8988T (cell line): ENCODE measurements at places on chromosomes 7 and 10.

- DNase-seq, result no peak
Measured at GRCh38 chr7:39589323-39590111, 23.3 kb downstream of the YAE1 start.

DNA sequence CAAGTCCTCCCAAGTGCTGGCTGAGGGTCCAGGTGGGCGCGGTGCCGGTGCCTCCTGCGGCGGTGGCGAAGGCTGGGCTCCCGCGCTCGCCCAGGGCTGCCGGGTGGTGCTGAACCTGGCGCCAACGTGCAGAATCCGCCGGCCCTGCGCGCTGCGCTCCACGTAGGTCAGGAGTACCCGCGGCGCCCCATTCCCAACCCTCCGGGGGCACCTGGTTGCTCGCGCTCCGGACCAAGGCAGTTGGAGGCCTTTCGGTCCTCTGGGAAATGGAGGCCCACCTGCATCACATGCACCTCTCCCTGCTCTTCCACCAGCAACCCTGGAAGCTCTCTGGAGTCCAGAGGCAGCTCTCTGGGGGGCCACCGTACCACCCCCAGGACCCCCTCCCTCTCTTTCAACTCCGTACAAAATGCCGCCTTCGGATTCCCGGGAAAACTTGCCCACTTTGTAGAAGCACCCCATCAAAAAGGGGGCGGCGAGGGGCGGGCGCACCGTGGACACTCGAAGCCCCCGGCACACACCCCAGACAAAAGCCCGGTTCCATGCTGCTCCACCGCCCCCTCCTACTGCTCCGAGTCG, 745 bp downstream of the SLC16A9 start:
- peak; percentile 41 for DNase-seq

DNA sequence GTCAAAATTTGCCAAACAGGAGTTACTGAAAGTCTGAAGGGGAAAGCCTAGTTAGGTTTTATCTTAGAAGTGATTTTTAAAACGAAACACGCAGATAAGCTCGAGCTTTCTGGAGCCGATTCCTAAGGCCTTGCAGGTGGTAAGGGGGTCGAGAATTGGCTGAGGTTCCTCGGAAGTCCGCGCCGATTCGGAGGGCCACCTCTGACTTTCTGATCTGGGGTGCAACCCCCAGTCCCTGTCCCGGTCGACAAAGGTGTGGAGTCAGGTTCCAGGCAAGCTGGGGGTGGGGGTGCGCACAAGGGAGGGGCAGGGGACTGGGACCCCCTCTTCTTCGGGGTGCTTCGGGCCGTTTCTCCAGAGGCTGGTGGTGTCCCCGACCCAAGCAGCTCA, 701 bp upstream of the CUL1 start:
- DNase-seq, result no peak

- DNase-seq, result no peak
Measured at GRCh38 chr7:72785166-72785955, 42.6 kb downstream of the TYW1B start.

GRCh38 chr7:27161214-27161720, 4.1 kb downstream of the HOXA9 start:
- DNase-seq, result no peak

- no peak for DNase-seq
Measured at GRCh38 chr10:102511583-102512274, 8.0 kb downstream of the SUFU start.

DNA sequence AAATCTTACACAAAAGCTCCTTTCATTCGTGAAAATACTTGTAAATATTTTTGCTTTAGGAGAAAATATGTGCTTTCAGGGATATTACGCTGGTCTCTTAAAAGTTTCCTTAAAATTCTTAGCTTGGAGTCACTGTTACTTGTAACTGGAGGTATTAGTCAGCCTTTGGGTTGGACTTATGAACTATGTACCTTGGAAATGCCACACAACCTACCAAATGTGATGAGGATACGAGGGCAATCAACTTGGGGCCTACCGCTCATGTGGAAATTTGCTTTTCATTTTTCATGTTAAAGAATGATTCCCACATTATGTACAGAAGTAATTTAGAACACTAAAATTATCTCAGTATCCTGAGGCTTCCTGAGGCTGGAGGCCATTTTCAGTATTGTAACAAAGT, 23.1 kb downstream of the SPAM1 start:
- DNase-seq, result no peak

DNA sequence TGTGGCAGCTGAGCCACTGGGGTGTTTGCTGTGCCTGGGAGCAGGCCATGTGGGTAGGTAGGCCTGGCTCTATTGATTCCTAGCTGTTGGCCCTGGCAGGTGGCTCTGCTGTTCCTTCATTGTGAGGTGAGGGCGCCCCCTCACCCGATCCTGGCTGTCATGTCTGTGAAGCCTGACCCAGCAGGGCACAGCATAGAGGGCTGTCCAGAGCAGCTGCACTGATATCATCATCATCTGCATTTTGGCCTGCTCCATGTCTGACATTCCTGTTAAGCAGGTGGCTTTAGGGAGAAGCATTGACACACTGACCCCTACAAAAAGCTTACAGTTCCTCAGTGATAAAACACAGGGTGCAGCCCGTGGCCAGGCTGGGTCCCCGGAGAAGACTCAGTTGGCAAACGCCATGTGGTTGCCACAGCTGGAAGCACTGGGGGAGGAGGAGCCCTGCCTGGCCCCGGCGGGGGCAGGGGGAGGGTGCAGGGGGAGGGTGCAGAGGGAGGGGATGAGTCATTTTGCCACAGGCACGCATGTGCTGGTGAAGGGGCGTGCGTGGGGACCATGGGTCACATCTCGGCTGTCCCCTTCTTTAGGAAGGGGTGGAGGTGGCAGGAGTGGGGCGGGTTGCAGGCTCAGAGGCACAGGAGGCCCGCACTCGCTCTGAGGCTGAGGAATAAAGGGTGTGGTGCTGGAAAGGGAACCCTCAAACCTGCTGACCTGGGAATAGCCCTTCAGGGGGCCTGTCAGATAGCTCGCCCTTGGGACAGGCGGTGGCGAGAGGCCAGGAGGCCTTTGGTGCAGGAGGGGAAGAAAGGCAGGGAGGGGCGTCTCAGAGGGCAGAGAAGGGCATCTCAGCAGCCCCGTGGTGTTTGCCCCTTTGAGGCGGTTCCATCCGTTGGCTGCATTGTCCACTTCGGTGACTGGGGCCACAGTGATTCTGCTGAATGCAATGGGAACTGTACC, 31.6 kb downstream of the IKZF1 start:
- DNase-seq, result no peak

DNA sequence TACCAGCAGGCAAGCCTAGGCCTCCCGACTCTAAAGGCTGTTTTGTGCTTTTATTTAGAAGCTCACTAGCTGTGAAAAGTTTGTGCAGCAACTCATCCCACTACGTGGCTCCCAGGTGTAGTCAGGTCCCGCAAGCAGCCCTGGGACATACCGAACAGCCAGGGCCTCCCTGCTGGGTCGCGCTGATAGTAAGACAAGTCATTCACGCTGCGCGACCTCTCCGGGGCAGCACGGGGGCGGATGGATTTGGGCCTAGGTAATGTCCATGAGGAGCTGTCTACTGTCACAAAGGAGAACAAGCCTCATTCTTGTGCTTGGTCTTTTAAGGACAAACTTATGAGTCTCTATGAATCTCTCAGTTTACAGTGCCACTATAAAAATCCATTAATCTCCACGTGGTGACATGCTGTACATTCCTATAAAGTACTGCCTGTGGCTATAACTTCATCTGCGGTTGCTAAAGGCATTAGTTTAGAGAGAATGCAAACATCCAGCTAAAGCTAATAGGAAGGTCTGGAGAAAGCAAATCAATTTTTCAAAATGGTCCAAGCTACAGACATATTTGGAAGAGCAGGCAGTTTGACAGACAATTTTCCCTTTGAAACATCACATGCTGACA, 546.8 kb downstream of the PHTF2 start:
- no peak for DNase-seq

GRCh38 chr10:64175271-64175962, 654.2 kb downstream of the REEP3 start:
- no peak for DNase-seq
